ENCODE measurements at places on chromosomes 13 and 19.

- peak; percentile 45 for DNase-seq
These were observed 37.7 kb downstream of the LHFPL6 start for GRCh38 chr13:39565036-39565949.

DNA sequence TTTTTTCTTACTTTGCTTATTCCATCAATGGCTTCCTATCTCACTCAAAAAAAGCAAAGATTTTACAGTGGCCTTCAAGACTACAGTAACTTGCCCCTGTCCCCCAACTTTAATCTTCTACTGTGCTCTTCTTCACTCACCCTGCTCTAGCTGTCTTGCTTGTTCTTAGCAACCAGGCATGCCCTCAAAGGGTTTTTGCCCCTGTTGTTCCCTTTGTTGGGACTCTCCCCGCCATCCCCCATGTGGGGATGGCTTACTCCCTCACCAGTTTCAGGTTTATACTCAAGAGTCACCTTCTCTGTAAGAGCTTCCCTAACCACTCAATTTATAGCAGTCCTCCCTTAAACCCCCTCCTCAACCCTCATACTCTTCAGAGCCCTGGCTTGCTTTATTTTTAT is 5.4 kb downstream of the MTMR6 start:
- DNase-seq, result no peak

GRCh38 chr13:110358381-110358780 is 51.3 kb downstream of the COL4A2 start:
- no peak for DNase-seq

GRCh38 chr19:3608750-3609322 is 2.2 kb upstream of the TBXA2R start:
- DNase-seq, result peak; percentile 67

- DNase-seq, result no peak
These were observed 2.3 kb downstream of the MCF2L start for GRCh38 chr13:112971288-112971643.

- DNase-seq, result no peak
These were observed at the start of gene RGCC for GRCh38 chr13:41456768-41457588. RGCC (plus strand) TSS chr13:41457550; CDS start chr13:41457708, 158 bp downstream.

GRCh38 chr13:99871249-99871898 is 100.2 kb downstream of the ZIC5 start:
- DNase-seq, result no peak

DNA sequence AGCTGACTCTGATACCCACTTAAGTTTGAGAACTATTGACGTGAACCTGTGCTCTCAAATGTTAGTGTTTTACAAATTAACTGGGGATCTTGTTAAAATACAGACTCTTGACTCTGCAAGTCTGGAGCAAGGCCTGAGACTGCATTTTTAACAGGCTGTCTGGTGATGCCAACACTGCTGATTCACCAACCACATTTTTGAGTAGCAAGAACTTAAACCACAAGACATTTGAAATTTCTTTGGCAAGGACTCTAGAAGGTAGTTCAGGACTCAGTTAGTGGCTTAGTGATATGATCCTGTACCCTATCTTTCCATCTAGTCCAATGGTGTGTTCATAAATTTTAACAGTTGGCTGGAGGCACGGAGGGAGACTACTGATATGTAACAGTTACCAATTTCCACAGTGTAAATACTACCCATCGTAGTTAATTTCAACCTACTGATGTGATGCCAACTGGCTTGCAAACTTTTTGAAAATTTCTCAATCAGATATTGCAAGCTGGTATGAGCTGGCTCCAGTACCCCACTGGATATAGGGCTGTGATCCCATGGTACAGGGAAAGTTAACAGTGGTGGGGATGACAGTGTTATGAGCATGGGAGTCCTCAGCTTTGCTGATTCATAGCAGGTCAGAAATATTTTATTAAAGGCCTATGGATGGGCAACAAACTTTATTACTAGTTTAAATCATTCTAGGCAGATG is 255.1 kb downstream of the TBC1D4 start:
- DNase-seq, result no peak

All from smooth muscle cell of the brain vasculature (primary cell).